ENCODE measurements at places on chromosomes 1 and 21.

- DNase-seq = peak; percentile 95
Measured at GRCh38 chr1:23810818-23811540, 10.4 kb upstream of the GALE start.

- no peak for DNase-seq
Measured at GRCh38 chr1:74465193-74465681, 47.2 kb downstream of the LRRC53 start.

DNA sequence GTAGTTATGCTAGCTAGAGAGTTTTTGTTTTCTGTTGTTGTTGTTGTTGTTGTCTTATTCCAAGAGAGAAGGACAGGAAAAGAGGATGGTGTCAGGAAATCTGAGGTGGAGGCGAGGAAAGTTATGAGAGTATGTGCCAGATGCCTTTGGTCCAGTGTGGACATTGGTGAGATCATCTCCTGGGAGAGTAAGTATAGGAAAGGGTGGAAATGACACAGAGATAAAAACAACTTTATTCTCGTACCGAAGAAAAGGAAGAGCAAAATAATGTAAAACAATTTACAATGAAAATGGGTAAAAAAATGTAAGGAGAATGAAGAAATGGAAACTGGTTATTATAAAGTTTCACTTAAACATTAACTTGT is 97.4 kb upstream of the ADGRL2 start:
- no peak for DNase-seq

DNA sequence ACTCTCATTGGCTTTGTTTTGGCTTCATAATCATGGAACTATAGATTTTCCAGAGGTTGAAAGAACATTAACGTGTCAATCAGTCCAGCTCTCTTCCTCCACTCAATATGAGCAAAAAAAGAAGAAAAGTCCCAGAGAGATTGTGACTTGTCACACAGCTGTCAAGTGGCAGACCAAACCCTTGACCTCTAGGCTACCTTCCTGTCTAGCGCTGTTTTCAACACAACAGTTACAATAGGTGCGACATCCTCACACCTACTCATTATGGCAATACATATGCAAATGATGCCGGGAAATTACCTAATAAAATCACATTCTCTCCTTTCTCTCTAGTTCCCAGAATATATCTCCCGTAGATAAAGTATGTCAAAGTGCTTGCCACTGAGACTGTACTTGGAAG is 1.1 kb downstream of the WARS2 start:
- DNase-seq = peak; percentile 13

DNA sequence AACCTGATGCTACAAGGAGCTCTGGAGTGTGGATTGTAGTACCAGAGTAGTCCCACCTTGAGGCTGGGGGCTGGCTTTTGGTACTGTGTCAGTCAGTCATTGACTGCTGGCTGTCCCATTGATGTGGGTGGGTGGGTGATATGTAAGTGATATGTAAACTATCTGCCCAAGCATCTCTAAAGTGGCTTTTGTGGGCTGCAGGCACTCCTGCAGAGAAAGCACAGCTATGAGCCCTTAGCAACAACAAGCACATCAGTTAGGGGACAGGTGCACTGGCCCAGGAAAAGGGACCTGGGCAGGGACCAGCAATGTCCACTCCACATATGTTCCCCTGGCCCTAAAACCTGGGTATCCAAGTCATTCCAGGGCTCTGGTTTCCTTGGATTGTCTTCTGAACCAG is 109.9 kb downstream of the TAS1R2 start:
- no peak for DNase-seq

DNA sequence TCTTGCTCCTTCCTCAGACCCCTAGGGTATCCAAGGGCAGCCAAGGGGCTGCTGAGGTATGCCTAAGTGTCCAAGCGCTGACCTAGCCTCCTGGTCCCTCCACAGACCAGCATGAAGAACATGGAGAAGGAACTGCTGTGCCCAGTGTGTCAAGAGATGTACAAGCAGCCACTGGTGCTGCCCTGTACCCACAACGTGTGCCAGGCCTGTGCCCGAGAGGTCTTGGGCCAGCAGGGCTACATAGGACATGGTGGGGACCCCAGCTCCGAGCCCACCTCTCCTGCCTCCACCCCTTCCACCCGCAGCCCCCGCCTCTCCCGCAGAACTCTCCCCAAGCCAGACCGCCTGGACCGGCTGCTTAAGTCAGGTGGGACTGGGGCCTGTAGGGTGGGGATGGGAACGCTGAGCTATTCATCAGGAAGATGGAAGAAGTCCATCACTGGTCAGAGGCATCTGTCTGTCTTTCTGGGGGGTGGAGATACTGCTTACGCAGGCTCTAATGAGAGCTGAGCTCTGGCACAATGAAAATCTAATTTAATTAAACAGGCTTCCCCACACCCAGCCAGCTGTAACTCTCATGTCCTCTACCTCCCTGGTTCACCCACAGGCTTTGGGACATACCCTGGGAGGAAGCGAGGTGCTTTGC is 1.8 kb downstream of the TRIM46 start:
- no peak for DNase-seq

- no peak for DNase-seq
Measured at GRCh38 chr1:211879475-211879874, 48.9 kb upstream of the LPGAT1 start.

GRCh38 chr1:39898648-39899603 is 2.8 kb downstream of the MYCL start:
- peak; percentile 35 for DNase-seq

- no peak for DNase-seq
Measured at GRCh38 chr1:101697072-101697471, 299.7 kb downstream of the OLFM3 start.

GRCh38 chr1:181647314-181648035 is 164.2 kb downstream of the CACNA1E start:
- no peak for DNase-seq

DNA sequence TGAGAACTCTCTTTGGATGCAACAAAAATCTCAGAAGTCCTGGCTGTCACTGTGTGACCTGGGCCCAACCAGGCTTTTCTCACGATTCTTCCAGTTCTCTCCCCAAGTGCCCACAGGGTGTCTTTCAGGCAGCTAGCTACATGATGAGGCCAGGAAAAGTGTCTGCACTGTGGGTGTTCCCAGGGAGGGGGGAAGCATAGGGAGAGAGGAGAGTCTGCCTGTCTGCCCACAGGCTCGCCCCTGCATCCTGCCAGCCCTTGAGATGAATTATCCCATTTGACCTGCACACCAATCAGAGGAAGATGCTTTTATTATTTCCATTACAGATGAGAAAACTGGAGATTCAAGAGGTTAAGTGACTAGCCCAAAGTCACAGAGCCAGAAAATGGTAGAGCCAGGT is 27.8 kb downstream of the FOXO6 start:
- DNase-seq = no peak

DNA sequence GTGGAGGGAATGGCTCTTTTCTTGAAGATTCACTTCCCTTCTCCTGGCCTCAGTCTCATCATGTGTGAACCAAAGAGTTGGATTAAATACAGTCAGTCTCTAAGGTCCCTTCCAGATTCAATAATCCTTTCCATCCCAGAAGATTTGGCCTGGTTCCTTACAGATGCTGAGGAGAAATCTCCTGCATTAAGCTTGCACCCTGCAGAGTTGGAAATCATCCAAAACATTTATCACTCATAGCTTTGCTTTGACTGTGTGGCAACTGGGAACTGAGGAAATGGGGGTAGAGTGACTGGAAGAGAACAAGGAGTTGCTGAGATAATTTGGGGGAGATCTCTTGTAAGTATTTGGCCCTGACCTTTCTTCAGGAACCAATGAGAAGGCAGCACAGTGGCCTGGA is 220.5 kb upstream of the SGIP1 start:
- no peak for DNase-seq

DNA sequence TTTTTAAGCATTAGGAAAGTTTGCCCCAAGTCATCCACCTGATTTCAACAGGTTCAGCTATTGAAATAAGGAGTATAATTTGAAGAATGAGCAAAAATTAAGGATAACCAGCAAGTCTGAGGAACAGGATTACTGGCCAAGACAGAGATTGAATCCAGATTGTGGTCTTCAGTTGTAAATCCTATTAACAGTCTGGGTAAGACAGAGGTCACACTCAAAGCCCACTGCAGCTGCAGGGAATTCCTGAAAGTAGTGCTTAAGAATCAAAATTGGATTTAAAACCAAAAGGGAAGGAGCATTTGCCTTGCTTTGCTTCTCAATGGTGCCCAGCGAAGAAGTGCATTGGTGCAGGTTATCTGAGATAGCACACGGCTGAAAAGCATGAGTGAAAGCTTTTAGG is 6.4 kb upstream of the LORICRIN start:
- no peak for DNase-seq

DNA sequence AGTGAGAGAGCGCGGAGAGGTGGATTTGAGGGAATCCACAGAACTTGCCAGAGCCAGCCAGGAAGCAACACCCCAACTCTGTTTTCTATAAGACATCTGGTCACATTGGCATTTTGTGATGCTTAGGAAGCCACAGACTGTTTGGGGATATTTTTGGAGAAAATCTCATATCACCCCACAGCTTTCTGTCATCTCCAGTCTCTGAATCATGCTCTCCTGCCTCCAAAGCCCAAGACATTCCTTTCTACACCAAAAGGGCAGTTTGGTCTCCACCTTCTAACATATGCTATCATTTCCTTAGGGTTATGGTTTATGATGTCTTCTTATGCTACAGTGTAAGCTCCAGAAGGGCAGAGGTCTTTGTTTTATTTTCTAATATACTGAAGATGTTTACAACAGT is 14.4 kb upstream of the BCL10 start:
- no peak for DNase-seq

DNA sequence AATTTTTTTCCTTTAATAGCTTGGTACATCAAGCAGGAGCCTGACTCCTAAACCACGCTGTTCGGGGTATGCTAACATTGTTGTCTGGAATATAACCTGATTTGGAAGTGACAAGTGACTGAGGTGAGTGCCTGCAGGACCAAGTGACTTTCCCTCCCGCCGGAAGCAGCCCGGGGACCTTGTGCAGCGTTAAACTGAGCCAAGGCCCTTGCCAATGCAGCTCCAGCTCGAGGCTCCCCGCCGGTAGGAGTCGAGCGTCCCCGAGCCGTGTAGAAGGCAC is 716 bp upstream of the MTARC1 start:
- DNase-seq = peak; percentile 31

GRCh38 chr1:110225212-110225611 is 15.1 kb downstream of the KCNC4 start:
- no peak for DNase-seq

GRCh38 chr1:7344299-7344698 is 426.8 kb upstream of the VAMP3 start:
- DNase-seq = no peak

- DNase-seq = no peak
Measured at GRCh38 chr1:62395291-62395690, 41.6 kb upstream of the USP1 start.

GRCh38 chr1:44602634-44603628 is 71.3 kb downstream of the TMEM53 start:
- DNase-seq = no peak

Measured in common myeloid progenitor, CD34-positive (primary cell).